ENCODE measurements at places on chromosomes 3 and 15. TPM values are rescaled to one million over a fixed set of nuclear protein-coding genes. Genes with fewer than 3 reads are reported as not detected.

Gene IL16
- total RNA-seq: 1.8 TPM

Gene FBXW12
- total RNA-seq: 1.2 TPM

Gene ESYT3
- total RNA-seq: 10.0 TPM

Gene FRMD5
- total RNA-seq: 27.9 TPM

GRCh38 chr3:61358364-61358763 is 107.1 kb upstream of the FHIT start:
- DNase-seq: no peak

DNA sequence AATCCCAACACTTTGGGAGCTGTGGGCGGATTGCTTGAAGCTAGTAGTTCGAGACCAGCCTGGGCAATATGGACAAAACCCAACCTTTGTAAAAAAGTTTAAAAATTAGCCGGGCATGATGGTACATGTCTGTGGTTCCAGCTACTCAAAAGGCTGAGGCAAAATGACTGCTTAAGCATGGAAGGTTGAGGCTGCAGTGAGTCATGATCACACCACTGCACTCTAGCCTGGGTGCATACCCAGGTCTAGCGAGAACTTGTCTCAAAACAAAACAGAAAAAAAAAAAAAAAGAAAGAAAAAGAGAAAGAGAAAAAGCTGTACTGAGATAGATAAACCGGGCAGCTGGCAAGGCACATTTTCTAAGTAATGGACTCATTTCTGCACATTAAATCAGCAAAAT is 10.6 kb downstream of the ARPP19 start:
- DNase-seq: no peak

DNA sequence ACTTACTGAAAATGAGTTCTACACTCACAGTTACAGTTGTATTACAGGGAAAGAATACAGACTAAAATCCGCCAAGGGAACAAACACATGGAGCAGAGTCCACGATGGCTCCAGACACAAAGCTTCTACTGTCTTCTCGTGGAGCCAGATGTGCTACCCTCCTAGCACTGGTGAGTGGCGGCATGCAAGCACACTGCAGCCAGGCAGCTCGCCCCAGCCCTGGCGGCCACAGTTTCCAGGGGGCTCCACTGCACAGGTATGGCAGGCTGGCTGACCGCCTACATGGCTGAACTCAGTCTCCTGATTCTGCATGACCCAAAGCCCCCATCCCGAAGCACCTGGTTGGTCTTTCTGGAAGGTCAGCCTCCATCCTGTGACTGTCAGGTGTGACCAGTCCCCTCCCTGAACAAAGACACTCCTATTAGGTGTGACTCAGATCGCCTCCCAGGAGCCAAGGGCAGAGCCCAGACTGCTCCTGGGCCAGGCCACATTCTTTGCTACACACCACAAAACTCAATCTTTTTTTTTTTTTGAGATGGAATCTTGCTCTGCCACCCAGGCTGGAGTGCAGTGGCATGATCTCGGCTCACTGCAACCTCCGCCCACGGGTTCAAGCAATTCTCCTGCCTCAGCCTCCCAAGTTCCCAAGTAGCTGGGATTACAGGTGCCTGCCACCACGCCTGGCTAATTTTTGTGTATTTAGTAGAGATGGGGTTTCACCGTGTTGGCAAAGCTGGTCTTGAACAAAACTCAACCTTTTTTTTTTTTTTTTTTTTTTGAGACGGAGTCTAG is 51.5 kb downstream of the CFAP92 start:
- DNase-seq: no peak

DNA sequence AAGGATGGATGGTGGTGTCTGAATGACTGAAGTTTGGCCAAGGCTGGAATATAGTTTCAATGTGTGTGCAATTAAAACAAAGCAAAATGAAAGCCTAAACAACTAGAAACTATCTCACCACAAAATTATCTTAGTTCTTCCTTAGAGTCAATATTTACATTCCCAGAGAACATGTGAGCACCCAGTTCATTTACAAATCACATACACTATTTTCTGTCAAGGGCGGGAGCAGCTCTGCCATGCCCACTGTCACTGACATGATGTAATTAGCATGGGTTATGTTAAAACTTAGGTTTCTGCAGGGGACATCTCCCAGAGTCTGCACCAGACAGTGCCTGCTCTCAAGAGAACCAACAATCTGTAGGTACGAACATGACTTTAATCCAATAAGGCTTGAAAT is 65.0 kb downstream of the PDZRN3 start:
- DNase-seq: no peak

- no peak for DNase-seq
These were observed 10.1 kb downstream of the LTF start for GRCh38 chr3:46454606-46455005.

- DNase-seq: no peak
These were observed 53.3 kb downstream of the SLC7A14 start for GRCh38 chr3:170532573-170532972.

GRCh38 chr3:196339493-196340254 is 1.5 kb upstream of the TM4SF19 start:
- no peak for DNase-seq

DNA sequence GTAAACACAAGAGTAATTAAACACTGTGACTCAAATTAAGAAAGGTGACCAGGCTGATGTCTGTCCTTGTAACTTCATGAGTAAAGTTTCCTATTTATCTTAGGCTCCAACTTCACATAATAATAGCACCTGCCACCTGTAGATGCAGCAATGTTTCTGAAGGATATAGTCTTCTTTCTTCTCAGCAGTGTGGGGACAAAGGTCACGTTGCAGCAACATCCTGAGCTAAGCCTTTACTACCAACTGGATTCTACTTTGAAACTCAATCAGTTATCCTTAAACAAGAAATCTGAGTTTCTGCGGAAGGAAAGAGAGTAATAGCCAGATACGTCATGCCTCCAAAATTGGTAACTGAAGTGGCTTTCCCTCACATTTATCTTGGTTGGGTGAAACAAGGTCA is 253.1 kb downstream of the RBMS3 start:
- no peak for DNase-seq

DNA sequence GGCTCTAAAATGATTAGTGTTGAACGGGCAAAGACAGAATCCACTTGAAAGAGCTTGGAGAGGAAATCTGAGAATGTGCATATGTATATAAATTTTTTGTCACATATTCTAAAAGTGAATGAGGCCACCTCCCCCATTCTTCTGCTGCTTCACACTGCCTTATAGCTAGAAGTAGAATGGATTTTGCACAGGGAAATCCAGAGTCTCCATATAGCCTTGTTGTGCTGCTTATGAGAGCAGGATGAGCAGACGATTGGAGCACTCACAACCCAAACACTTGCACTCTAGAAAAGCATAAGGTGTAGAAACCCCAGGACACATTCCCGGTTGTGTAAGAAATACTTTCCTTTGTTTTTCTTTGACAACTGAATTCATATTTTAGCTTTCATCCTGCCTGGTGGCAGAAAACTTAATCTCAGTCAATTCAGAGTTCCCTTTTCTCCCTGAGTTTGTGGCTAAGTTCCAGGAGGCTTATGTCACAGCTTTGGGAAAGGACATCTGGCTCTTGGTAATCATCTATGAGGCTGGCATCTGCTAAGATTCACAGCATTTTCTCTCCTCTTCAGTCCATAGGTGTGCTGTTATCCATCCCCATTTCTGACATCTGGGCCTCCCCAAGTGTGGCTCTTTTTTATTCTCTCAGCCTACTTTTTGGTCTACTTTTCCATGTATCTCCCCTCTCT is 188.4 kb upstream of the PFN2 start:
- DNase-seq: no peak

GRCh38 chr15:43220991-43221403 is at the start of gene EPB42:
EPB42 (minus strand) TSS chr15:43221018; CDS start chr15:43220825, 193 bp downstream.
- DNase-seq: no peak
